ENCODE measurements at places on chromosomes 4 and X.

GRCh38 chr4:170114636-170115035 is 24.9 kb upstream of the AADAT start:
- DNase-seq, result no peak

DNA sequence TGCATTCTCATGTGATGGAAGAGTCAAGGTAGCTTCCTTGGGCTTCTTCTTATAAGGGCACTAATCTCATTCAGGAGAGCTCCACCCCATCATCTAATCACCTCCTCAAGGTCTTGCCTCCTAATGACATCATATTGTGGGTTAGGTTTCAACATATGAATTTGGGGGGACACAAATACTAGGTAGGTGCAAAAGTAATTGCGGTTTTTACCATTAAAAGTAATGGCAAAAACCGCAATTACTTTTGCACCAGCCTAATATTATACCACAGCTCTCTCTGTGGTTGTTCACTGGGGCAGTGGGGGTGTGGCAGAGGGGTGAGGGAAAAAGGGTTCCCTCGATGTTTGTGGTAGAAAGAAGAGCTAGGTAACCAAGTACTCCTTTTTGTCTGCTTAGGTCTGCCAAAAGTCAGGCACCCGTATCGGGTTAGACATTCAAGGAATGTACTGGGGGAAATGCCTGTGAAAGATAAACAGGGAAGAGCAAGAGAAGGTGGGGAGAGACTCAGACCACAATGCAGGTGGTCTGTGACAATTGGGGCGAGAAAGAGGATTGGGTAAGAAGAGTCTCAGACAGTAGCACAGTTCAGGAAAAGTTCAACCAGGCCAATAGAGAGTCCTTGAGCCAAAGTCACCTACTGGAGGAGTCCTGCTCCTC is 78.9 kb upstream of the MTM1 start:
- no peak for DNase-seq

DNA sequence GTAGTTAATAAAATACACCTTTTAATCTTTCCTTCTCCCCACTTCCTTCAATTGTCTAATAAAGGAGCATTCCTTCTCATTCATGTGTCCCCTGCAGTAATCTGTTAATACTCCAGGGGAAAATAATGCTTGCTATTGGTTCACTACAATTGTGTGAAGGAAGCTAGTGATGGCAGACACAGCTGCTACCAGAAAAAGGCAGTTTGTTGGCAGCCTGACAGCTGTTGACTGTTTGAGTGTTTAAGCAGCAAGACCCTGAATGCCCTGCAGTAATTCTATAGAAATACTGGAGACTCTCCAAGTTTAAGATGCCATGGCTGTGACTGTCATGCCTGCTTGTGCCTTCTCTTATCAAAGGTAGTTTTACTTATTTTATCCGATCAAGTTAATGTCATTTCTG is 359.5 kb downstream of the C4orf33 start:
- no peak for DNase-seq

GRCh38 chr4:105934386-105934785 is 39.1 kb downstream of the NPNT start:
- no peak for DNase-seq

DNA sequence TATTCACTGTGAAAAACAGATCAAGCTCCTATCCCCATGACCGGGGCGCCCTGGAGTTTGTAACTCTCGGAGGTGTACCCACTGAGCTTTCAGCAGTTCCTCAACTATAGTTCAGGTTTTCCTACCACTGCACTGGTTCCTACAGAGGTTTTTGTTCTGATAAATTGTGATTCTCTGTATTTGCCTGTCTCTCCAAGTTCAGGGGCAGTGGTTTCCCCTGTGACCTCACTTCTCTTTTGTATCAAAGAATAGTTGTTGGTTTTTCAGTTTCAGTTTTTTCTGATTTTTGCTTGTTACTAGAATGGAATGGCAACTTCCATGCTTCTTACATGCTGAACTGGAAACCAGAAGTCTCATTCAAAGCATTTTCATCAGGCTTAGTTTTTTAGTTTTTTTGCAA is 56.8 kb upstream of the PLS3 start:
- DNase-seq, result no peak

DNA sequence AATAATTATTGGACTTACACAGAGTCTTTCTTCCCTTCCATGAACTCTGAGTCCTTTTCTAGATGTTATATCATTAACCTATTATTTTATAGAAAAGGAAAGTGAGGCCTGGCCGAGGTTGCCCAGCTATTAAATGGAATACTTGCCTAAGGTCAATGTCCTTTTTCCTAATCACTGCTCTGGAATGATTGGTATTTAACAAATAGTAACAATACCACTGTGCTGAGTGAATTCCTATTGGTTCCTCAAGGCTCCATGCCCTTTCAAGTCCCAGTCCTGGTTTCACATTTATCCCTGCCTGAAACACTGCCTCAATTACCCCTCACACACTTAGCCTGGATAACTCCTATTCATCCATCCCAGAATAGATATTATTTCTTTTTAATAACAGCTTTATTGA is 6.2 kb downstream of the TCEAL9 start:
- no peak for DNase-seq

DNA sequence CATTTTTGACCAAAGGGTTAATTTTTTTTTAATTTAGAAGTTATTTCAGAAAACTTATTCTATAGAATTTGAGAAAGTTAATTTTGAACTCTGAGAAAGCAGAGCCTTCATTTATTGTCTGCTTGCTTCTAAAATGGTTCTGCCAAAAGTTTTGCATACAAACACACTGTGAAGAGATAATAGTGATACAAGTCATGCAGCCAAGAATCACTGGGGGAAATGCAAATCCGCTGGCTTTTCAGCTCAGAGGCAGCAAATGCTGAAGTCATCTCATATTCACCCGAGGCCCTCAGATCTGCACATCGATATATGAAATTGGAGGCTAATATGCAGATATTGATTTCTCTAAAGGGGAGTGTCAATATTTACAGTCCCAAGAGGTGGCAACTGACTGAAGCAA is 186.2 kb downstream of the KIT start:
- DNase-seq, result no peak

GRCh38 chrX:13759152-13759718 is 24.7 kb downstream of the OFD1 start:
- DNase-seq, result no peak

GRCh38 chrX:153387345-153387744 is 13.8 kb downstream of the PNMA6E start:
- DNase-seq, result no peak

- DNase-seq, result no peak
Observed at GRCh38 chrX:122026665-122027064, 979.3 kb downstream of the GLUD2 start.

- no peak for DNase-seq
Observed at GRCh38 chrX:117743469-117744251, 372.9 kb downstream of the KLHL13 start.

DNA sequence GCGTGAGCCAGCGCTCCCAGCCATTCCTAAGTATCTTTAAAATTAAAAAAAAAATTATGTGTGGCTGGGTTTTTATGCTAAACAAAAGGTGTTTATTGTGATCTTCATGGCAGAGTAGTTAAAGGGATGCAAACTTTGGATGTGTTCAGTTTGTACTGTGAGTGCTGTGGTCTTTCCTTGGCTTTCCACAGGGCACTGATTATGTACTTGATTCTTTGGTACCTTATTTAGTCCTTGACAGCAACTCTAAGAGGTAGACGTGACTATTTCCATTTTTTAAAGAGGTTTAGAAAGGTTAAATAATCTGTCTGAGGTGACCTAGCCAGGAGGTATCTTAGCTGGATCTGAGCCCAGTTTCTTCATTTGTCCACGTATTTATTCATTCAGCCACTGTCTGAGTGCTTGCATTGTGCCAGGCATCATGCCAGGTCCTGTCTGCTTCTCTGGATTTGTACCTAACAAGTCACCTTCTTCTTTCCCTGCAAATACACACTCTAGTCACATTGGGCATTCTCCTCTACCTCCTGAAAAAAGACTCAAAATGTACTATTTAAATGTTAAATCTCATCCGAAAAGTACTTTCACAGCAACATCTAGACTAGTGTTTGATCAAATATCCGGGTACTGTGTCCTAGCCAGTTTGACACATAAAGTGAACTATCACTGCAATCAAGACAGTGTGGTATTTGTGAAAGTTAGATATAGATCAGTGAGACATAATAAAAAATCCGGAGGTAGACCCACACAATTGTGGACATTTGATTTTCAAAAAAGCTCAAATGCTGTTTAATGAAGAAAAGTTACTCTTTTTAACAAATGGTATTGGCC is 31.5 kb downstream of the WWC2 start:
- DNase-seq, result no peak

DNA sequence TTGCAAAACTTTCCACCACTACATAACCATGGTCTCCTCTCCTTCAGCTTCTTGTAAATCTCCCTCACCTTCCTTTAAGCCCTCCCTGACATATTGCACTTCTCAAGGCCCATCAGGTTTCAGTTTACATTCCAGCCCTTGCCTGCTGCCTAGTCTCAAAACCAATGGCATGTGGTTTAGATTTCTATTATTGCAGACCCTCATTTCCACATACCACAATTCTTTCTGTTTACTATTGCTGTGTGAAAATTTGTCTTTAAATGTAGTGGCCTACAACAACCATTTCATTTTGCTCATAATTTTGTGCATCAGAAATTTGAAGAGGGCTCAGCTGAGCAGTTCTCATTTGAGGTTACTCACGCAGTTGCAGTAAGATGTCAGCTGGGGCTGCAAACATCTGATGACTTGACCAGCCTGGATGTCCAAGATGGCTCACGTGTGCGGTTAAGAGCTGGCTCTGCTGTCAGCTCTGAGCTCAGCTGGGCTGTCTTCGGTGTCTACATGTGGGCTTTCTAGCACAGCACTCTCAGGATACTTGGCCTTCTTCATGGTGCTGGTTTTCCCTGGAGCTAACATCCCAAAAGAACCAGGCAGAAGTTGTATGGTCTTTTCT is 29.9 kb upstream of the SOD3 start:
- DNase-seq, result no peak

DNA sequence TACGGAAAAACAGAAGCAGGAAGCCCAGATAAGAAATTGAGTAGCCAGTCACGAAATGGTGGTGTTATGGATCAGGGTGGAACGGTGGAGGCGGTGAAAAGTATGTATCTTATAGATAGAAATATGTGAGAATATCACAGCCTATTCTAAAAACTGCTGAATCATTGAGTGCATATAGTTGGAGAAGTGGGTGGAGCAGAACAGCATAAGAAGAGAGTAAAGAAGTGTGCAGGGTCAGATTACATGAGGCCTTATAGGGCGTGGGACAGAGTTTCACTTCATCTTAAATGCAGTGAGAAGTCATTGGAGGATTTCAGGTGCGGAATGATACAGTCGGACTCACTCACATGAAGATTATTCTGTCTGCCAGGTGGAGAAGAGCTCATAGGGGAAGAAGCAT is 293.1 kb downstream of the TRIML1 start:
- no peak for DNase-seq

DNA sequence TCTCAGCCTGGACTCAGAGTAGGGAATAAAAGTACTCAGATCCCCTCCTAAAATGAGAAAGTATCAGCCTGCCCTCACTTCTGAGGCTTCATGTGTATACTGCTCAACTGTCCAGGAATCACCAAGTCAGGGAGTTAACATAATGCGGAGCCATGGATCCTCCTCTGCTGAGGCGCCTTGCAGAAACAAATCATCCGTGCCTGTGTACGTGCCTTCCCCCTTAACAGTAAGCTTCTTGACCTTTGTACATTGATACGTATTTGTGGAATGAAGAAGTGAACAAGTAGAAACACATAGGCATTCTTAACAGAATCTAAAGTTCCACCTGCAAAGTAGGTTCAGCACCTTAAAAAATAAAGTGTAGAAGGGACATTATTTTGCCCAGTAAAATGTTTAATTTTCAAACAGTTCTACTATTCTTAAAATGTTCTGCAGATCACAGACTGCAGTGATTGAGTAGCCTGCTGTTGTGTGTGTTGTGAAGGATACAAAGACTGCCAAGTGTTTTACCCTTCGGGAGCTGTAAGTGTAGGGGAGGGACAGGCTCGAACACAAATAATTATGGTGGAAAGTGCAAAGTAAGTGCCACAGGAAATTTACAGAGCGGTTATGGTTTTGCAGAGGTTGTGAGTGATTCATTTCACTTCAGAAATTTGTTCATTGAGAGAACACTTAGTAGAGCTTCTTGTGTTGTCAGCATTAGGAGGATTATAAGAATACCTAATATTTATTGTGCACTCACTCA is 61.9 kb downstream of the ARHGAP10 start:
- DNase-seq, result no peak

GRCh38 chr4:88737307-88737941 is 39.8 kb upstream of the NAP1L5 start:
- no peak for DNase-seq

DNA sequence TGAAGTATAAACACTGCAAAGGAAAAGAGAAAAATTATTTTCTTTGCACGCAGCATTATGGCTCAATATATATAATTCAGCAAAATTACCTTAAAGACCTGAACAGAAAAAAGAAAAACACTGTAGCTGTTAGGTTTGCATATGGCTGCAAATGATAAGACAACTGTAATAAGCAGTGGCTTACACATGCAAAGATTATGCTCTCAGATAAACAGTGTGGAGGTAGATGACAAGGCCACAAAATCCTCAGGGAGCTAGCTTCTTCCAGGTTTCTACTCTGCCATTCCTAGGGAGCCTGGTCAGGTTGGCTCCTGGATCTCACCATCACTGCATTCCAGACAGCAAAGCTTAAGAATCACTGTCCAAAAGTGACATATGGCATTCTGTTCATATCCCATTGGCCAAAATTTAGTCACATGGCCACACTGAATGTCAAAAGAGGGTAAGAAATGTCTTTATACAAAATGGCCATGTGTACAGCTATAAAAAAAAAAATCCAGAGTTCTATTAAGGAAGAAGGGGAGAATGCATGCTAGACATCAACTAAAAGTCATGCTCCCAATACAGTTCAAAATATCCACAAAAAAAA is 195.2 kb upstream of the SLC7A11 start:
- no peak for DNase-seq

DNA sequence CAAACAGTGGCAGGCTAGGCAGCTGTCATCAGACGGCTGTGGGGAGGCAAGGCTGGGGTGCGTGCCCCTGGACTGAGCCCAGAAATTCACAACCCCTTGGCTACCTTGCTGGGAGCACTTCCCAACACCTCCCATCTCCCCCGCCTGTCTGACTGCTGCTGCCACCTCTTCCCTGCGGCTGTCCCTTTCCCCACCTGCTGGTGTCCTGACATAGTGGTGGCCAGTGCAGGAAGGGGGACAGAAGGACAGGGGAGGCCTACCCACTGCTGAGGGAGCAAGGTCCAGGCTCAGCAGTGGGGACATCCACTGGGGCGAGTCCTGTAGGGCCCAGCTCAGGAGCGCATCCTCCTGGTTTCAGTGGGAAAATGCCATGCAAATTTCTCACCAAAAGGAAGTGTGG is 3.4 kb downstream of the ABCD1 start:
- DNase-seq, result no peak

- DNase-seq, result no peak
Observed at GRCh38 chr4:138510053-138510452, 267.9 kb upstream of the SLC7A11 start.

DNA sequence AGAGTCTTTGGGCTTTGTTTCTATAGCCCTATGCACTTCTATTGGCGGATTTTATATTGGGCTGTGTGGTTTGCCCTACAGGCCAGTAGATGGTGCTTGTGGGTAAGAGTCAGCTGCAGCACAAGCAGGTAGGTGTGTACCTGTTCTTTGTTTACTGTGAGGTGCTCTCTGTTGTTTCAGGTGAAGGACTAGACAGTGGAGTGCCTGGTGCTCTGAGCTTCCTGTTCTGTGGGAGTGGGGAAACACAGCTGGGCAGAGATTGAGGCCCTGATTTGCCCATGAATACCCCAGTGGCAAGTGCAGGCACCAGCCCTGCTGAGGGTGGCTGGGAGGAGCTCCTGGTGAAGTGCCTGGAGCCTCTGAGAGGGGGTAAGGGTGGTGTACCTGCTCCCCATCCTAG is 26.3 kb upstream of the UCP1 start:
- no peak for DNase-seq

- no peak for DNase-seq
Observed at GRCh38 chrX:41956027-41956426, 32.7 kb upstream of the CASK start.
